ENCODE measurements at places on chromosomes 2 and 18.

- peak; percentile 25 for DNase-seq
Measured at GRCh38 chr18:63102941-63103744, 216.4 kb downstream of the BCL2 start.

GRCh38 chr18:34875150-34875549 is 165.1 kb downstream of the DTNA start:
- no peak for DNase-seq

DNA sequence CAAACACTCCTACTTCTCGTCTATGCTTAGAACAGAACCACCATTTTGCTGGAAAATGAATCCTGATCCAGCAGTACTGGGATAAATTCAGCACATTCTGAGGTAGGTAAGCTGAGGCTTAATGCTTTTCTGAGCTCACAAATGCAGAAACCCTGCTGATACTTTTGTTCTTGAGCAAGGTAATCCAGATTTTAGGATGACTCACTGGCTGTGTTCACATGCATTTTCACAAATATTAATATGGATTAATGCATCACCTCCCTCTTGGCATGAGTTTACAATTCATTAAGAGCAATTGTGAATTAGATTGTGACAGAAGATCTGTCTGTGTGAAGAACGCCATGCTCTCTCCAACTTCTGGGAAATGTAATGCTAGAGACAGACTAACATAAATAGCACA is 42.2 kb downstream of the RAD51AP2 start:
- DNase-seq = no peak

DNA sequence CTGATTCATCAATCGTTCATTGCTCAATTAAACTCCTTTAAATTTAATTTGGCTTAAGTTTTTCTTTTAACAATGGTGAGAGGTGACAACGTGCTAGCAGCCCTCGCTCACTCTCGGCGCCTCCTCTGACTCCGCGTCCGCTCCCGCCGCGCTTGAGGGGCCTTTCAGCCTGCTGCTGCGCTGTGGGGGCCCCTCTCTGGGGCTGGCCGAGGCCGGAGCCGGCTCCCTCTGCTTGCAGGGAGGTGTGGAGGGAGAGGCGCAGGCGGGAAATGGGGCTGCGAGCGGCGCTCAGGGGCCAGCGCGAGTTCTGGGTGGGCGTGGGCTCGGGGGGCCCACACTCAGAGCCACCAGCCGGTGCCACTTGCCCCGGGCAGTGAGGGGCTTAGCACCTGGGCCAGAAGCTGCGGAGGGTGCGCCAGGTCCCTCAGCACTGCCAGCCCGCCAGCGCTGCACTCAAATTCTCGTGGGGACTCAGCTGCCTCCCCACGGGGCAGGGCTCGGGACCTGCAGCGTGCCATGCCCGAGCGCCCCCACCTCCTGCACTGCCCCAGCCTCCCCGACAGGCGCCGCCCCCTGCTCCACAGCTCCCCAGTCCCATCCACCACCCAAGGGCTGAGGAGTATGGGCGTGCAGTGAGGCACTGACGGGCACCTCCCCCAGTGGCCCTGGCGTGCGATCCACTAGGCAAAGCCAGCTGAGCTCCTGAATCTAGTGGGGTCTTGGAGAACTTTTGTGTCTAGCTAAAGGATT is 19.6 kb downstream of the ANKMY1 start:
- DNase-seq = no peak

DNA sequence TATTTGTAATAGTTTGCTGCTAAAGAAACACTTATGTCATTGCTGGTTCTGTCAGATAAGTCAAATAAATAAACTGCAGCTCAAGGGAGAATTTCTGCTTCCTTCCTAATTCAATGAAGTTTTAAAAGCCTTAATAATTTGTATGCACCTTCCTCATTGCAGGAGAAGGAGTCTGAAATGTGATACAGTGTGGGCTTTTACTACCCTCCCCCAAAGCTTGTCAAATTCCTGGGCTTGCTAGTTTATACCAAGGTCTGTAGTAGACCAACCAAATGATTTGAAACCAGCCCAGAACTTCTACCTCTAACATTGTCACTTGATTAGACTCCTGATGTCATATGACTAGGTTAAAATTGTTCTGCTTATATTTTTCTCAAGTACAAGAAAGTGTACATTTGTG is 131.8 kb downstream of the DTNA start:
- DNase-seq = no peak

GRCh38 chr2:85843543-85843942 is 45.2 kb downstream of the ST3GAL5 start:
- DNase-seq = peak; percentile 48

DNA sequence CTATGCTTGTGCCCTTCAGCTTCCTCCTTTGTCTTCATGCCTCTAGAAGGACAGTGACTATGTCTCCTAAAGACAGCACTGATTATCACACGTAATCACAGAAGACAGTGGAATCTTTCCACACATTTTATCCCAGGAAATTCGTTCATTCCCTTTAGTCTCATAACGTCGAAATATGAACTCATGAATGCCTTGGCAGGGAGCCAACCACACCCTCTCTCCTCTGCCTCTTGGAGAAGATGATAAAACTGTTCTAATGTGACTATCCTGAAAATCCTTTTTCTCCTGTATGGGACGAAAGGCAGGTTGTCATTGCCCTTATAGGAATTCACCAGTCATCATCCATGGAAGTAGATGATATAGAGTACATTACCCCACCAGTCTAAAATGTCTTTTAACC is 726.6 kb upstream of the FANCL start:
- no peak for DNase-seq

DNA sequence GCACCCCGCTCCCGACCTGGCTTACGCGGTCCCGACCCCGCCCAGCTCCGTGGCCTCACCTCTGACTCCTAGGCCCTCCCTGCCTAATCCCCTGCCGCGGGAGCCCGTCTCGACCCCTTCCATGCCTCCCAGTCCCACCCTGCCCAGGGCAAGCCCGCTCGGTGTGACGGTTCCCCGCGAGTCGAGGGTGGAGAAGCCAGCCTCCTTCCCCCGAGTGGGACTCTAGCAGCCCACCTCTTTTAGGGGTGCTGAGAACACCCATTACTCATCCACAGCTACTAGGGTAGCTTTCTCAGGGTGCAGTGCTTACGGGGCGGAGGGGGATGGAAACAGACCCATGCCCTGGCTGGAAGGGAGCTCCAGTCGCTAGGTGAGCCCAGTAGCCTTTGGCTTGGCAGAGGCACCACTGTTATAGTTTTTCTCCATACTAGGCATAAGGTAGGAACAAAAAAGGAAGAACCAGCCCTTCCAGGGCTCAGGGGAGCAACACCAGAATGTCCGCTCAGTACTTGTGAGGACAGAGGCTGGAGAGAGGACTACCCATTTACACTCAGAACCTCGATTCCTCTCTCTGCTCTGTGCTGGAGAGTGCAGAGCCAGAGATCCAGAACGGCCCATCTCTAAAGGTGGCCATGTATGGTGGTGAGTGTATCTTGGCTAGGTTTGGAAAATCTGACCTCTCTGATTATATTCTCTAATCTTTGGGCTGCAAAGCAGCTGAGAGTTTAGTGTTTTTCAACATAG is 606 bp downstream of the AGBL5 start:
- DNase-seq = peak; percentile 49

GRCh38 chr18:59834267-59834666 is 65.5 kb upstream of the PMAIP1 start:
- no peak for DNase-seq

GRCh38 chr2:79000008-79000576 is 25.4 kb upstream of the REG3G start:
- DNase-seq = no peak

DNA sequence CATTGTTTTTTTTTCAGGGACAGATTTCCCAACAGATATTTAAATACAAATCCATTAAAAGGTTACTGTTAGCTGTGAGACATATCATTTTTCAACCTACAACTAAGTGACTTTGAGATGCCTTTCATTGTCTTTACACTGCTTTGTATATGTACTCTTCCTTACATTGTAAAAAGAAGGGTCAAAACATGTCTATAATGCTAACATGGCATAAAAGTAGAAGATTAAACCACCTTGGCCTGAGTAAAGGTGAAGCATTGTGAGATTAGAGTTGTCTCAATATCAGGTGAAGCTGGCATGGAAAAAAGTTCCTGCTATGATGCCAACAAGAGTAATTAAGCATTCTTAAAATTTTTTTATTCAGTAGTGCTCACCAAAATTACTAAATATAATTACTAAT is 1508.5 kb upstream of the NXPH2 start:
- no peak for DNase-seq

- DNase-seq = no peak
Measured at GRCh38 chr18:55663891-55664290, 75.9 kb upstream of the TCF4 start.

- no peak for DNase-seq
Measured at GRCh38 chr2:144403933-144404332, 116.0 kb downstream of the ZEB2 start.

- DNase-seq = no peak
Measured at GRCh38 chr18:11119959-11120587, 29.3 kb downstream of the PIEZO2 start.

GRCh38 chr2:50125246-50125645 is 906.7 kb downstream of the NRXN1 start:
- DNase-seq = peak; percentile 74

- peak; percentile 96 for DNase-seq
Measured at GRCh38 chr2:3604991-3605961, 10.4 kb downstream of the COLEC11 start.

DNA sequence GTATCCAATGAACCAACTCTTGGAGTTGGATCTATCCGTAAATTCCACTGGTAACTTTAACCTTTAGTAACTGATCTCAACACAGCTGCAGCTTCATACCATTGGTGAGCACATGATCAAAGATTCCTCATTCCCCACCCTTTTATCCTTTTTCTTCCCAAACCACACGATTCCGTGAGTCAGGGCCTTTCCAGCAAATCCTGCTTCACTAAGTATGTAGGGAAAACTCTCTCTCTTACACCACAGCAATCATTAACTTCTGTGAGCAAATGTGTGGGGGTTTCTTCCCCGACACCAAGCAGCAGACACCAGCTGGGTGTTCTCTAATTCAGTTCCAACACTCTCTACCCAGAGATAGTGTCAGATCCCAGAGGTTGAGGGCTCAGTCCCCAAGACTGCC is 23.5 kb downstream of the ELP2 start:
- no peak for DNase-seq

- no peak for DNase-seq
Measured at GRCh38 chr2:241719093-241719492, 15.3 kb upstream of the D2HGDH start.

DNA sequence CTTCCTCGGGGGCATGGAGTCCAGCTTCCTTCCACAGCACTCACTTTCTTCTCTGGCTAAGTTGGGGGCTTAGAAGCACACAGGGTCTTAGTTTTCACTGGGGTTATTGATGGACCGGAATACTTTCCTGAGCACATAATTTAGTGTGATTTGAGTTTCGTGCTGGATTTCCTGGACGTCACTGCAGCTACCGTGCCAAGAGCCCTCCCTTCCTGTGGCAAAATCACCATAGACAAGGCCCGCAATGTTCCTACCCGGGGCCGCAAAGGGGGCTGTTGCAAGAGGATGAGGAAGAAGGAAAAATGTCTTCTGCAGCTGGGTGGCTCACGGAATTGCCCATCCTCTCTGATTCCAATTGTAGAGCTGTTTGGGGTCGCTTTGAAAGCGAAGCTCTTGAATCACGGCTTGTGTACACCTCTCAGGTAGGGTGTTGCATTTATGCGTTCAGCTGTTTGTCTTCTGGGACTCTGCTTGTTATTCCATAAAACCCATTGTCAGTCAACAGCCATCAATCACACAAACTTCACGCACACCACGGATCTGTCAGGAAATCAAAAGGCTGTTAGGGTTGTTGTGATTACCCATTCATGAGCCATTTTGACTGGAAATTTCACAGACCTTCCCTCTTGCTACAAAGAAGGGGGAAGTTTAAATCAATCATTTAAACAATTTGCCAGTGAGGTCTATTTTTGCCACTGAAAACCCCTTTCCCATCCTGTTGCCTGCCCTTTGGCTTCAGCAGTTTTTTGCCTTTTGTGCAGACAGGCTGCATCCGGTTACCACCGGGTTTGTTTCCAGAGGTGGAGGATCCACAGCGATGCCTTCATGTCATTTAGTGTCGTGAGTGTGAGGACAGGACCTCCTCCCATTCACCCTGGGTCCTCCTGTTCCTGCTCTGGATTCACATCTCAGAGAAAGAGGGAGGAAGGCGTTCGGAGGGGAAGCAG is 36.0 kb downstream of the SMIM21 start:
- no peak for DNase-seq

- no peak for DNase-seq
Measured at GRCh38 chr2:70793450-70793849, 3.0 kb upstream of the FIGLA start.

DNA sequence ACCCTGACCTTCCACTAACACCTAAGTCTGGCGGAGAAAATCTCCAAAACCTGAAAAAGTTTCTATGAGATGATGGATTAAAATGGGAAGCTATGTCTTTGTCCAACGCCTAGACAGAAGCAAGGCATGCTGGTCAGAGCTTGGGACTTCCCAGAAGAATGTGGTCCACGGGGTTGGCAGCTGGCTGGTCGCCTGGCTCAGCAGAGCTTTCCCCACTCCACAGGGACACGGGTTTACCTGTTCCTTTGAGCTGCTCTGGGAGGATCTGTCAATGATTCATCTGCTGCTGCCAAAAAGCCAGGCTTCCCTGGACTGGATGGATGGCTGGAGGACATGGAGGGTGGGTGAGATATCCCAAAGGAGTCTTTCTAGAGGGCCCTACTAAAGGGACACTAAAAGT is 10.8 kb downstream of the MBOAT2 start:
- no peak for DNase-seq

DNA sequence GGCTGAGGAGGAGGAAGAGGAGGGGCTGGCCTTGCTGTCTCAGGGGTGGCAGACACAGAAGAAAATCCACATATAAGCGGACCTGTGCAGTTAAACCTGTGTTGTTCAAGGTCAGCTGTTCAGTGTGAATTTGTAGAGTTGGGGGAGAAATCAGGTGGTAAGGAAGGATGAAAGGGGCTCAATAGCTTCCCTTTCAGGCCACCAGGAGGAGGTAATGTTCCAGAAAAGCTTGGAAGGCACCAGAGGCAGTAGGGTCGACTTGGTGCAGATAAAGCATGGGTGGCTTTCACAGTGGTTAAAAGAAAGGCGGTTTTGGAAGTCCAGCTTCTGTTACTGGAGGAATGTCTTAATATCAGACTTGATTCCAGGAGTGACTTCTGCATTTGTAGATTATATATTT is 167.4 kb downstream of the THSD7B start:
- DNase-seq = peak; percentile 35

GRCh38 chr2:12060886-12061285 is 314.5 kb downstream of the LPIN1 start:
- DNase-seq = no peak

- DNase-seq = no peak
Measured at GRCh38 chr2:222823183-222823930, 37.5 kb upstream of the ACSL3 start.

DNA sequence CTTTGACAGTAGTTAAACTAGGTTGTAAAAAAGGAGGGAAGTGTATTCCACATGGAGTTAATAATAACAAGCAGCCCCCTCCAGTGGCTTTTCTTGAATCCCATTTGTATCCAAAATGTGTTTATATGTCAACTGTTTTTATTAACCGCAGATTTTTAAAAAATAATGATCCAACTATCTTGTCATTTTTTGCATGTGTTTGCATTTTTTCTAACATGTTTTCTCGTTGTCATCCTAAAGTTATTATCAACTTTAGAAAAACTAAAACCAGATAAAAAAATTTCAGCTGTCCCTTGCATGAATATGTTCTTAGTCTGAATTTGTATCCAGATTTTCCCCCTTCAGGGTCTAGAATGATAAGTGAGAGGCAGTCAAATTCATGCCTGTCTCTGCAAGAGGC is 1063.3 kb downstream of the BCL11A start:
- no peak for DNase-seq

GRCh38 chr2:147789287-147789686 is 55.5 kb upstream of the ACVR2A start:
- no peak for DNase-seq
